Activated CD4-positive, alpha-beta T cell treated with anti-CD3 and anti-CD28 coated beads for 24 hours (primary cell): ENCODE measurements at places on chromosomes 11 and 22.

- no peak for DNase-seq
Observed at GRCh38 chr11:120536797-120537169, 25.2 kb downstream of the GRIK4 start.

DNA sequence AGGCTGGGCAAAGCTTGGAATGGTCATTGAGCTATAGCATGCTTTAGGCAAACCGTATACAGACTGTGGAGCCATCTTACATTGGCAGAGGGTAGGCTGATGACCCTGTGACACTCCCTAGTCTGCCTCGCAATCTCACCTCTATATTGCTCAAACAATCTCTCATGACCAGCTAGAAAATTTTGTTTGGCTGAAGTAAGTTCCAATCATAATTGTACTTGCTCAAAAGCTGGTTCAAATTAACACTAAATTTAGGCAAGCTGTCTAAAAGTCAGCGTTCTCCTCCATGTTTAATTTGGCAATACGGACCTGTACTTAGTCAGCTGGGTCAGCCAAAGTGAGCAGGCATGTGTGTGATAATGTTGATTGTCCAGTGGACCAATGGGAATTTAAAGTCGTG, 133.0 kb downstream of the SWAP70 start:
- no peak for DNase-seq

- no peak for DNase-seq
Observed at GRCh38 chr22:43731988-43732387, 80.1 kb downstream of the EFCAB6 start.

- DNase-seq = no peak
Observed at GRCh38 chr11:93904716-93905115, 54.3 kb upstream of the VSTM5 start.

DNA sequence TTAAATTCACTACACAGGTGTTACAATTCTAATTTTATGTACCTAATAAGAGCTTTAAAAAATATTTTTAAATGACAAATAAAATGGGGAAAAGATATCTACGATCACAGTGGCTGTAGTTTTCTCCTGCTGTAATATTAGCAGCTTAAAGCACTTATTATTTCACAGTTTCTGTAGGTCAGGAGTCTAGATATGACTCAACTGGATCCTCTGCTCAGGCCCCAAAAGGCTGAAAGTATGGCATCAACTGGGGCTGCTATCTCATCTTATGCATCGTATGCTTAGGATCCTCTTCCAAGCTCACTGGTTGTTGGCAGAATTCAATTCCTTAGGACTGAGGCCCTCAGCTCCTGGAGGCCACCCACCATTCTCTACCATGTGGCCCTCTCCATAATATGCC, 12.8 kb downstream of the FBXO3 start:
- DNase-seq = no peak

GRCh38 chr11:21173476-21173875, 504.1 kb downstream of the NELL1 start:
- DNase-seq = no peak
